Adrenal gland (tissue), 19 donors: ENCODE measurements at places on chromosomes 7 and 10. TPM values are rescaled to one million over a fixed set of nuclear protein-coding genes. Genes with fewer than 3 reads are reported as not detected.

Gene GPR37
- 0.11 TPM for polyA plus RNA-seq

Gene POP7
- 27.1 TPM for polyA plus RNA-seq

Gene LMBR1
- 69.6 TPM for polyA plus RNA-seq

Gene CPA2
- 0.94 TPM for polyA plus RNA-seq

Gene SFTPA2
- 0.15 TPM for polyA plus RNA-seq

Gene C10orf62
- polyA plus RNA-seq: 0.44 TPM

Gene AKR1D1
- not detected for polyA plus RNA-seq

Gene CDC14C
- polyA plus RNA-seq: not detected

Gene OR6V1
- not detected for polyA plus RNA-seq

Gene NUTM2E
- not detected for polyA plus RNA-seq

Gene MMRN2
- 16.5 TPM for polyA plus RNA-seq

Gene ST8SIA6
- not detected for polyA plus RNA-seq

Gene BAMBI
- 41.6 TPM for polyA plus RNA-seq

Gene MUC3A
- polyA plus RNA-seq: 0.17 TPM

Gene GIMAP2
- polyA plus RNA-seq: 5.2 TPM

Gene CRYGN
- polyA plus RNA-seq: not detected

Gene LRRC18
- not detected for polyA plus RNA-seq

Gene ZNF777
- 6.9 TPM for polyA plus RNA-seq

Gene SPDYE17
- not detected for polyA plus RNA-seq

Gene ACHE
- 1.2 TPM for polyA plus RNA-seq

Gene CALHM3
- not detected for polyA plus RNA-seq

Gene IFIT1B
- not detected for polyA plus RNA-seq
